Activated CD8-positive, alpha-beta memory T cell treated with anti-CD3 and anti-CD28 coated beads for 1 hour (primary cell): ENCODE measurements at places on chromosomes 2 and 18.

DNA sequence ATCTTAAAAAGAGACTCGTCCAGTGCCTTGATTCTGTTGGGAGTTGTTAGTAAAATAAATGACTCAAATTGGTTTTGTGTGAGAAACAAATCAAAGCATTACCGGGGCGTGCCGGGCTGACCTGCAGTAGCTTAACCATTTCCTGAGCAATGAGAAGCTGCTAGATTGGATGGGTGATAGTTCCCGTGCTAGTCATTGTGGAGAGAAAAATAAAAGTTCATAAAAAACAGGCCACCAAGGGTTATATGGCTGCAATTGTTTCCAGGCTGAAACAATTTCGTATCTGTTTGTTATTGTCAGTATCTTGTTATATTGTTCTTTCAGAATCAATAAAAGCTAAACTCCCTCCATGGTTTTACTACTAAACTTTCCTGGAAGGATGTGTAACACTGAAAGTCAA lies 314.4 kb downstream of the MTX2 start:
- no peak for DNase-seq

DNA sequence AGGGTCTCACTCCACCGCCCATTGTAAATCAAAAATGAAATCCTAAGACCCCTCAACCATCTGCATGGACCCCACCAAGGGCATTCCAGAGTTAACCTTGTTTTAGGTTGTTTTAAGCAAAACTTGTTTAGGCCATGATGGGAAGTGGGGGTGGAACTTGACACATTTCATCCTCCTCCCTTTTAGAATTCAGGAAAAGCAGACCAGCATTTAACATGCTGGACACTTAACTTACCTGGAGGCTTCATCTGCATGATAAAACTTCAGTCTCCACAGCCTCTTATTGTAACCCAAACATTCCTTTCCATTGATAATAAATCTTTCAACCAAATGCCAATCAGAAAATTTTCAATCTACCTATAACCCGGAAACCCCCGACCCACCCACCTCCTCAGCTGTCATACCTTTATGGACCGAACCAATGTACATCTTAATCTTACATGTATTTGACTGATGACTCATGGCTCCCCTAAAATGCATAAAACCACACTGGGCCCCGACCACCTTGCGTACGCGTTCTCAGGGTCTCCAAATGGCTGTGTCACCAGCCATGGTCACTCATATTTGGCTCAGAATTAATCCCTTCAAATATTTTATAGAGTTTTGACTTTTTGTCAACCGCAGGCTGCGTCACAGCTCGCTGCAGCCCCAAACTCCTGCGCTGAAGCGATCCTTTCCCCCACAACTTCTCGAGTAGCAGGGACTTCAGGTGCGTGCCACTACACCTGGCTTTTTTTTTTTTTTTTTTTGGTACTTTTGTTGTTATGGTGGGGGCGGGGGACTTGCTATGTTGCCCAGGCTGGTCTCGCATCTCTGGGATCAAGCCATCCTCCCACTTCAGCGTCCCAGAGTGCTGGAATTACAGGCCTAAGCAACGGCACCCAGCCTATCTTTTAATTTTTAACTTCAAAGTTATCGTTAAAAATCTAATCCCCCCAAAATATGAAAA lies 917 bp downstream of the MPPE1 start:
- no peak for DNase-seq

GRCh38 chr2:145744541-145745386 lies 1224.8 kb upstream of the ZEB2 start:
- no peak for DNase-seq

- no peak for DNase-seq
Observed at GRCh38 chr18:35247412-35248249, 6.8 kb downstream of the ZNF397 start.

DNA sequence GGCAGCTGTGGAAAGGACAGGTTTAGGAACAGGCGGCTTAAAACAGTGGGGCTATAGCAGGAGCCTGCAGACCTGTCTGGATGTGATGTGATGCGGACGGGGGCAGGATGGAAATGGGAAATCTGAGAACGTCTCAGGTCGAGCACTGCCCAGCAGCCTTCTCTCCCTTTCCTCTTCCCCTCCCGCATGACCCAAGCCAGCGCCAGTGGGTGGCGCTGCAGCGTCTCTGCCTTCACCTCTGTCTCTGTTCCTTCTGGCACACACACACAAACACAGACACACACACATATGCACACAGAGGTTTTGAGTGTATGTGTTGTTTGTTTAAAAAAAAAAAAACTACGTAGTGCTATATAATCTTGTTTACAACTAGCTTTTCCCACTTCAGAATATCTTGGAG lies 82.0 kb upstream of the SLC66A3 start:
- DNase-seq = no peak

GRCh38 chr2:134482131-134482723 lies 228.4 kb downstream of the MGAT5 start:
- no peak for DNase-seq

- DNase-seq = no peak
Observed at GRCh38 chr2:127618551-127619202, 27.3 kb upstream of the GPR17 start.

DNA sequence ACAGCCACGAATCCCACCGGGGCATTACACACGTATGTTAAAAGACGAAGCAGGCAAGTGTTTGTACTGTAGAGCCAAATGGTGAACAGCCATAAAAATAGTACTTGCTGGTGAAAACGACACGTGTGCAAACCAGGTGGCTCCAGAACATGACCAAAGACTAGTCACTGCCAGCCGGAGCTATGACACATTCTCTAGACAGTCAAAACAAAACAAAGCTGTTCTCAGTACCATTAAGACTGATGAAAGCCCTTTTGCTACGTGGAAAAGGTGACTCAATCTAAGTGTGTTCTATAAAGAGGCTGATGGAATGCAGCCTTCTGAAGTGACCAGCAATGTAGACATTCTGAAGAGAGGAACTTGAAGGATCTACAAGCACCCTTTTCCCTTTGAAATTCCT lies 367.7 kb upstream of the NETO1 start:
- DNase-seq = no peak

- no peak for DNase-seq
Observed at GRCh38 chr18:49025426-49025766, 74.6 kb upstream of the SMAD7 start.

DNA sequence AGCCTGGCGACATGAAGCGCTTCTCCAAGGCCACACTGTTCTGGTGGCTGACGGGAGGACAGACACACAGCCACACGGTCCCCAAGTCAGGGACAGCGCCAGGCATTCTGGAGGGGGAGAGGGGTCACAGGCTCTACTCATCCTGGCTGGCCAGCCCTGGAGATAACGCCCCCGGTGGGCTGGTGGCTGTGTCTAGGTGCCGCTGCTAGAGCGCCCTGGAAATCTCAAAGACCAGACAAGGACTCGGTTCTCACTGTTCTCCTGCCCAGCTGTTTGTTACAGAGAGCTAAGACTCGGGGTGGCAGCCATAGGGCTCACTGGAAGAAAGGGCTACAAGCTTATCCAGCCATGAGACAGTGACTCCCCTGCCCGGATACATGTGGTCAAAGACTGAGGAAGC lies 72.0 kb downstream of the KCNF1 start:
- DNase-seq = no peak

- DNase-seq = no peak
Observed at GRCh38 chr2:120441744-120442471, 96.0 kb downstream of the INHBB start.

DNA sequence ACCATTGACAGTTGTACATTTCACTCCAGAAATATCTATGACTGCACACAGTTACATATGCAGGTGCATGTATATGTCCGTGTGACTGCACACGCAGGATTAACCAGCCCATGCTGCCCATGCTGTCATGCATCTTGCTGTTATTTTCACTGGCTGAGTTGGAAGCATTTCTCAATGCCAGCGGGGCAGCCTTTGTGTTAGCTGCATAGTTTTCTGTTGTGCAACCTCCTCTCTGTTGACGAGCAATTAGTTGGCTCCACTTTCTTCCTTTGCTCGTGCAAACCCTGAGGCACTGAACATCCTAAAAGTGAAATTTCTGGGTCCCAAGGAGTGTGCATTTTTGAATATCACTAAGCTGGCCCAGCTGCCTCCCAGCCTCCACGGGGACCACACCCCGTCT lies 133.4 kb upstream of the GLI2 start:
- DNase-seq = no peak

DNA sequence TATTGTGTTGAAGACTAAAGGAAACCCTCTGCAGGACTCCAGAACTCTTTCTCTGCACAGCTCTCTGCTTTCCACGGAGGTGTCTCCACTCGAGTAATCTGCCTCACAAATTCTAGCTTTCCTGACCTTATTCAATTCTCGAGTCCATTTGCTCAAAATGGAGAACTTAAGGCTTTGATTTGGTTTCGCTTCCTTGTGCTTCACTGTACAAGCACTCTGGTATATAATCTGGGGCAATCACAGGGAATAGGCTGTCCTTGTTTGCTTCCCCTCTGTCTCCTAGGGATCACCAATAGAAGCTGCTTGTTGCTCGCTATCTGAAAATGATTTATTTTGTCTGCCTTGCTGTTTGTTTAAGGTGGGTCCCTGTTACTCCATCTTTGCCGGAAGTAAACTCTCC lies 129.1 kb upstream of the DOCK10 start:
- DNase-seq = no peak

- DNase-seq = no peak
Observed at GRCh38 chr2:33681364-33681757, 82.3 kb upstream of the FAM98A start.

DNA sequence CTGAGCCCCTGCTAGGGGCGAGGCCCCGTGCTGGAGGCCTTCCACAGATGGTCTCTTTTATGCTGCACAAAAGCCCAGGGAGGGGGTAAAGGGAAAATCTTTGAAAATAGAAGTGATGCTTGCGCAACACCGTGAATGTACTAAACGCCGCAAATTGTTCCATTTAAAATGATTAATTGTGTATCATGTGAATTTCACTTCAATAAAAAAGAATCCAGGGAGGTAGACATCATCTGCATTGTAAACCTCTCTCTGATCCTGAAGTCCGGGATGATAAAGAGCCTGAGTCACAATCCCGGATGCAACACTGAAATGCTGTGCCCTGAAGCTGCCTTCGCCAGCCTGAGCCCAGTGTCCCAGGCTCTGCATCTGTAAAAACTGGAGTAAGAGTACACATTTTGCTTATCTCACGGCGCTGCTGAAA lies 107.7 kb upstream of the PPP1CB start:
- no peak for DNase-seq

GRCh38 chr2:23867449-23867848 lies 59.5 kb downstream of the ATAD2B start:
- DNase-seq = no peak

DNA sequence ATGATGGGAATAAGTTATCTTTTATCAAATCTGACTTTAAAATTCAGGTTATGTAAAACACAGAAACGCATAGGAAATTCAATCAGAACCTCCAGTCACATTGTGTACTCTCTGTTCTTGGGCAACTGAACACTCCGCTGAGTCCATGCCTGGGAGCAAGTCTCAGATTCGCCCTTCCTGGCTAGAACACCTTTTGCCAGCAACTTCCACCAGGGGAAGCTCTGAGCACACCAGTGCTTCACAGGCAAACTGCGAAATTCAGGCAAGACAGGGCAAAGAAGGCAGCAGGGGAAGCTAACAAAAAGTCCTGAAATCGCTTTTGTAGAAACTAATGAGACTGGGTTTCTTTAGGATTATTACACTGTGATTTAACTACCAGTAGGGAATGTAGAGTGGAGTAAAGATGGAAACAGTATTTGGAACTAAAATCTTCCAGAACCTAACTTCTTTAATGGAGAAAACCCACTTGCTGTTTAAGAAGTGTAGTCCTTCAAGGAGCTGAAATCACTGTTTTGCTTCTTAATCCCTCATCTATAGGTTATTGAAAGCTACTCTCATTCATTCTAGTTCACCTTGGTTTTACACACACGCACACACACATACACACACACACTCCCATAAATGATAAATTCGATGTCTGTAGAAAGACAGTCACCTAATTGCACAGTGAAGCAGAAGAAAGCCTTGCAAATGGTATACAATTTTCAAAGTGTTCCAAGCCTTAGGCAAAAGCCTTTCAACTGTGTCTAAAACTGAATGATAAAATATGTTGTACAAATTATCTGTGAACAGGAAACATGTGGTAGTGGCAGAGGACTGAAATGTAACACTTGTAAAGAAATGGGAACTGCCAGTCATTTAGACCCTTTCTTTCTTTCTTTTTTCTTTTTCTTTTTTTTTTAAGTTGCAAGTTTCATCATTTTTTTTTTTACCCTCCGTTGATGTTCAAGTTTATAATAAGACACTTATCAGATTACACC lies 214.5 kb downstream of the TMEM182 start:
- DNase-seq = no peak

- no peak for DNase-seq
Observed at GRCh38 chr2:224570328-224570993, 14.7 kb downstream of the CUL3 start.

- DNase-seq = no peak
Observed at GRCh38 chr18:44521668-44522022, 159.0 kb upstream of the SETBP1 start.

- no peak for DNase-seq
Observed at GRCh38 chr2:233264667-233265066, 13.2 kb downstream of the ATG16L1 start.

GRCh38 chr18:25223211-25223610 lies 128.8 kb downstream of the ZNF521 start:
- DNase-seq = no peak

- no peak for DNase-seq
Observed at GRCh38 chr2:234650911-234651310, 154.0 kb upstream of the ARL4C start.

DNA sequence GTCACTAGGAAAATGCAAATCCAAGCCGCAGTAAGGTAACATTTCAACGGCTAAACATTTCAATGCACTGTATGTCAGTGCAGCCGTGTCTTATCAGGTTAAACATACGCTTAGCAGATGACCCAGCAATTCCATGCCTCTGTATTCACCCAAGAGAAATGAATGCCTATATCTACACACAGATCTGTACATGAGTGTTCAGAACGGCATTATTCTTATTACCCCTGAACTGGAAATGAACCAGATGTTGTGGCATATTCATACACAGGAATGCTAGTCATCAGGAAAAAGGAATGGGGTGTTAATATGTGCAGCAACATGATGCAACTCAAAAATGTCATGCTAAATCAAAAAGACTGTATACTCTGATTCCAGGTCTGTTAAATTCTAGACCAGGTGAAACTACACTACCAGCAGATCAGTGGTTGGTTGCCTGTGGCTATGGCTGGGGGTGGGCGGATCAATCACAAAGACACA lies 80.4 kb upstream of the RPL31 start:
- DNase-seq = no peak

DNA sequence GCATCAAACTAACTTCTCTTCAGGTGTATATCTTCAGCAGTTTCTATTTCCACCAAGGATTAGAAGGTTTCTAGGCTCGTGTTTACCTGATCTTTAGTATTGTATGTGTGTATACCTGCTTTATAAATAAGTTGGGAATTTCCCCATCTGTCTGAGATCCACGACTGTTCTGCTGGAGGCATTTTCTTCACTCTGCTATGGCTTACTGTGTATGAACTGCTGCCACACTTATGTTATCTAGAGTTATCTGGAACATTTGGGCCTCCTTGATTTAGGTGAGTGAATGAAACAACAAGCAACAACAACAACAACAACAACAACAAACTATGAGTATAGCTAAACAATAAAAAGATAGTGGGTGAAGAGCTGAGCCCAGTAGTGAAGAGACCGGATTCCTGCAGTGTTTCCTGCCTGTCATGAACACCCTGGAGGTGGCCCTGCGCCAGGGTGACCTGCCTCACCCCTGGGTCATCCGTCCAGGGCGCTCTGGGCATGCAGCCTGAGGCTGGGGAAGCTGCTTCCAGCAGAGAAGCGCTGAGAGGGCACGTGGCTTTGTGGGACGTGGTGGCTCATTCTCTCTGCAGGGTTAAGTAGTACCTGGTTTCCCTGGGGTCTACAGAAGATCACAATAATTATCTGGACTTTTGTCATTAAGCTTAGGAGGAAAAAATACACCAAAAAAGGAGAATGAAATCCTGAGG lies 56.1 kb upstream of the GATA6 start:
- no peak for DNase-seq
